ENCODE measurements at places on chromosomes 11 and 22.

DNA sequence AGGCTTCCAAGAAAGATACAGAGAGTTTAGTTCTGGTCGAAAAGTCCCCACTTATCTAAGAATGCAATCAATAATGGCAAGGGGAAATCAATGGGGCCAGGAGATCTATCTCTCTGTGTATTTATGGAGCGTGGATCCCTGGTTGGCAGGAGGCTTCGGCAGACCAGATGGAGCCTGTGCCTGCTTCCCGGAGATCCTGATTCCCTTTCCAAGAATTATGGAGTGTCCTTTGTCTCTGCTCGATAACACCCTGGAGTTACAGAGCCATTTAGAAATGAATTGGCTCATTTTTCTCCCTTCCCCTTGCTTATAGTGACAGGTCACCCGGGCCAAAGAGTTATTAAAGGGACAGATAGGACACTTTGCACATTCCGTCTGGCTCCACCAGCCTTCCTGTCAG, 92.4 kb downstream of the ISX start:
- DNase-seq, result no peak

DNA sequence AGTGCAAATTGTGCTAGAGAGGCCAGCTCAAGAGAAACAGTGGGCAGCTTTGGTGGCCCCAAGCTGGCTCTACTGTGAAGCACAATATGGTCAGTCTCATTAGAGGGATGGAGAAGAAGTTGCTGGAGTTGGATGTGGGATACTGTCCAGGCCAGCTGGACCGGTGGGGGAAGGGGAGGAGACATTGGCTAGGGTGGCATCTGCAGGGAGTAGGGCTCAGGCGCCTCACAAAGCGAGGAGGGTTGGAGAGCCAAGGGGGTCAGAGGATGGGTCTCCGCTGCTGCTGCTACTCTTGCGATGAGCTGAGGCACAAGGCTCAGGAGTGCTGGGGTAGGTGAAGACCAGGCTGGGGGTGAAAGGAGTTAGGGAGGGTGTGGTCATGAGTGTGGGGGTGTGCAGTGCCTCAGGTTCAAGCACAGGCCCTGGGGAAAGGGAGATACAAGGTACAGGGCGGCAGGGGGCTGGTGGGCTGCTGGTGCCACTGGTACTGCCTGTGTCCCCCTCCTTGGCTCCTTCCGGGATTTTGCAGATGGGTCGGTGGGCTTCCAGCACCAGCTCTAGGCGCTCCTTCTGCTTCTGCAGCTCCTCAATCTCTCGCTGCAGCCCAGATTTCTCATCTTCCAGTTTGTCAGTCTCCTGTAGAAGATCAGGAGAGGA, 2.3 kb downstream of the CCDC85B start:
- DNase-seq, result no peak

- DNase-seq, result no peak
Observed at GRCh38 chr11:16613262-16613511, 125.3 kb upstream of the C11orf58 start.

- no peak for DNase-seq
Observed at GRCh38 chr11:6655790-6656583, at the start of gene DCHS1. Gene DCHS1 (minus strand): TSS chr11:6655809. CDS start chr11:6641613, 14,196 bp downstream.

DNA sequence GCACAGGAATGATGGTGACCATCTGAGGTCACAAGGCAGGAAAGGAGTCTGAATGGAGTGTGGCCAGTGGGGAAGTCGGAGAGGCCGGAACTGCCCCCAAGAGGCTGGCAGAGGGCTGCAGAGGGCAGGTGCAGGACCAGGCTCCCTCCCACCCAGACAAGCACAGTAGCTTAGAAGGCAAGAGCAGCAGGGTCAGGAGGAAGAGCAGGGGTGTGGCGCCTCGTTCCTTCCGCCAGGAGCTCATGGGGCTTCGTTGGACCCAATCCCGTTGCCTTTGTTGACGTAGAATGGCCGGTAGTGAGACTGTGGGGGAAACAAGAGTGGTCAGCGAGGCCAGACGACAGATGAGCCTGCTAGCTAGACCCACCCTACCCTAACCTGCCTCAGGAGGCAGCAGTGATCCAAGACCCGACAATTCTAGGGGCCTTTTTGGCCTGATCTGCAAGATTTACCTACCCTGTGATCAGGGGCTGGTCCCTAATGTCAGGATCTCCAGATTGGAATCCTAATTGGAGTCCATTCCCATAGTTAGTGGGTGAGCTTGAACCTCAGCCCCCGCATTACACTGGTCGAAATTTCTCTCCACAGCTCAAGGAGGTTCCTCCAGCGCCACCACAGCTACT, 25.6 kb downstream of the TRIM29 start:
- DNase-seq, result no peak

GRCh38 chr22:21984793-21985192, 2.2 kb upstream of the TOP3B start:
- no peak for DNase-seq

DNA sequence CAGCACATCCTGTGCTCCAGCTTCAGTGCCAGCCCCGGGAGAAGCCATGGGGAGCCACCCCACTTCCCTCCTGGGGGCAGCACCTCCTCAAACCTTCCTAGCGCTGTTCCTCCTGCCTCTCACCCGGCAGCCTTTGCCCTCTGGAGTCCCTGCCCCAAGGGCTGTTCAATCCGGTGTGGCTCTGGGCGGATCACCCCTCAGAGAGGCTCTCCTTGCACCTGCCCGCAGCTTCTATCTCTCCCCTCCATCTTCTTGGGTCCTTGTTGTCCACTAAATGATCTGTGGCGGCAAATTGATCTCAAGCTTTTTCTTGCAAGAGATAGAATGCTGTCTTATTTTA, 18.1 kb upstream of the CDKN1C start:
- DNase-seq, result no peak

Data from NCI-H526 treated with DMSO at 0.1 percent for 48 hours (cell line).